Sigmoid colon (tissue), 7 donors: ENCODE measurements at places on chromosomes 5 and 9. TPM values are rescaled to one million over a fixed set of nuclear protein-coding genes. Genes with fewer than 3 reads are reported as not detected.

DNA sequence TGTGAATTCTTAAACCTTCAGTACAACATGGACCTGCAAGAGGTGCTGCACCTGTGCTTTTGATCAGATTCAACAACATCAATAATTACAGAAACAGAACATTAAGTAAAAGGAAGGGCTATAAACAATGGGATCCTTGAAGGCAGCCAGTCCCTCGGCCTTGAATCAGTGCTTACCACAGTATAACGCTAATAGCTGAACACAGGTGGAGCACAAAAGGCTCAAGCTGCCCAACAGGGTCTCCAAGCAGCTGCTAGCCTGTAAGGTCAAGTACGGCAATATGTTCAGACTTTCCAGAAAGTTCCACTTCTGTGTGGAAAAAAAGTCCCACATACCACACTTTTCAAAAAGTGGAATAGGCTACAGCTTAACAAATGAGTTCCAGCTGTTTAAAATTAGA, 61.9 kb upstream of the ITGA1 start:
- no peak for DNase-seq
- no peak overlapping the region for H3K4me3 ChIP-seq
- H3K36me3 ChIP-seq = no peaks in the 10 kb centered on the region
- no peaks in the 10 kb centered on the region for H3K4me1 ChIP-seq

GRCh38 chr5:175657593-175658271, at the start of gene HRH2:
TSS of gene HRH2 (plus strand) at chr5:175658071. CDS start at chr5:175683234, 25,163 bp downstream.
- peaks cover 10% of the 10 kb centered on the region for H3K27me3 ChIP-seq
- H3K4me1 ChIP-seq = peaks cover 9% of the 10 kb centered on the region

DNA sequence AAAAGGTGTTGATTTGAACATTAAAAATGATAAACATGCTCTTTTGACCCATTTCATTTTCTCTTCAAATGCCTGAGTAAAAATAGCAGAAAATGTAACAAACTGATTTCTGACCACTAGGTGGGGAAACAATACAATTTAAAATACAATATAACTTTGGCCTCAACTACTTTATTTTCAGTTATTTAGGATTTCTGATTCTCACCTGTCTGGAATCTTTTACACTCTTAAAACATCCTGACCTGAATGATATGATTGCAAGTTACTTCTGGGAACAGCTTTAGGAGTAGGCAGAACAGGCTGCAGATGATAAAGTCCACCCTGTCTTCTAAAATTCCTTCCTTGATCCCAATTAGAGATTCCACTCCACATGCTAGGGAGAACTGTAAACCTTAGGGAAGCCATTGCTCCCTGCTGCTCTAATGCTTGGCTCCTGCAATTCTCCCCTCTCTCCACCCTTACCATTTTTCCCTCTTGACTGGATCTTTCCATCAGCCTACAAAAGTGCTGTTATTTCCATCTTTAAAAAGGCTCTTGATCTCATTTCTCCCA, 70.3 kb downstream of the FYB1 start:
- no peaks in the 10 kb centered on the region for H3K36me3 ChIP-seq
- no peak overlapping the region for H3K27ac ChIP-seq
- DNase-seq = no peak
- H3K4me3 ChIP-seq = no peak overlapping the region
- H3K4me1 ChIP-seq = no peaks in the 10 kb centered on the region
- H3K27me3 ChIP-seq = no peaks in the 10 kb centered on the region

GRCh38 chr9:98637381-98637780, 71.4 kb downstream of the GABBR2 start:
- H3K4me1 ChIP-seq = no peaks in the 10 kb centered on the region
- no peak overlapping the region for H3K27ac ChIP-seq
- H3K4me3 ChIP-seq = no peak overlapping the region
- H3K27me3 ChIP-seq = peaks cover 2% of the 10 kb centered on the region
- no peak for DNase-seq

GRCh38 chr9:36398745-36399144, 1.3 kb downstream of the RNF38 start:
- no peak for DNase-seq
- no peak overlapping the region for H3K4me3 ChIP-seq
- H3K27me3 ChIP-seq = no peaks in the 10 kb centered on the region
- peak overlapping the region; percentile 97 for H3K27ac ChIP-seq
- H3K36me3 ChIP-seq = no peaks in the 10 kb centered on the region
- H3K4me1 ChIP-seq = peaks cover 17% of the 10 kb centered on the region

DNA sequence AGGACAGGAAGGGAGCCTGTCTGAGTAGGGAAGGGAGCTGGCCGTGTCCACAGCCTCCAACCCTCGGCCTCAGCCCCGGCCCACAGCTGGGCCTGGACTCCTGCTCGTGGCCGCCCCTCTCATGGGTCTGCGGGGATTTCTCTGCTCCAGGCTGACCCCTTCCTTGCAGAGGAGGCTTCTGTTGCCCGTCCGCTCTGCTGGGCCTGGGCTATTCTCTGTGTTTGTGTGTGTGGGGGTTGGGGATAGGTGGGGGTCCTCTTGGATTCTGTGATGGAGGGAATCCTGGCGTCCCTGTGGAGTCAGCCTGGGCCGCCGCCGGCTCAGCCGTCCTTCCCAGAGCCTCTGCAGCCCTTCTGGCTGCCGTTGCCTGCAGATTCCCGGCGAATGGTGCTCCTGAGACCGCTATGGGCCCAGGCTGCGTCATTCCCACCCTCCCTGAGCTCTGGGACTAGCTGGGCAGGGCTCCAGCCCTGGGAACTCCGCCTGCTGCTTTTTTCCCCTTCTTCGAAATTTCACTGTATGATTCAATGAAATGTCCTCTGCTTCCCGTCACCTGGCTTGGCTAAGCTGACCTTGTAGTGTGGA, 64.2 kb downstream of the FGF18 start:
- peak overlapping the region; percentile 41 for H3K27ac ChIP-seq
- peaks cover 12% of the 10 kb centered on the region for H3K4me1 ChIP-seq
- H3K36me3 ChIP-seq = no peaks in the 10 kb centered on the region
- DNase-seq = peak; percentile 94
- no peaks in the 10 kb centered on the region for H3K27me3 ChIP-seq

GRCh38 chr9:96136992-96137670, 164.8 kb downstream of the HSD17B3 start:
- H3K27me3 ChIP-seq = no peaks in the 10 kb centered on the region
- H3K4me1 ChIP-seq = peaks cover 57% of the 10 kb centered on the region
- DNase-seq = peak; percentile 87
- H3K4me3 ChIP-seq = peak overlapping the region; percentile 32
- H3K27ac ChIP-seq = peak overlapping the region; percentile 81
- no peaks in the 10 kb centered on the region for H3K36me3 ChIP-seq

DNA sequence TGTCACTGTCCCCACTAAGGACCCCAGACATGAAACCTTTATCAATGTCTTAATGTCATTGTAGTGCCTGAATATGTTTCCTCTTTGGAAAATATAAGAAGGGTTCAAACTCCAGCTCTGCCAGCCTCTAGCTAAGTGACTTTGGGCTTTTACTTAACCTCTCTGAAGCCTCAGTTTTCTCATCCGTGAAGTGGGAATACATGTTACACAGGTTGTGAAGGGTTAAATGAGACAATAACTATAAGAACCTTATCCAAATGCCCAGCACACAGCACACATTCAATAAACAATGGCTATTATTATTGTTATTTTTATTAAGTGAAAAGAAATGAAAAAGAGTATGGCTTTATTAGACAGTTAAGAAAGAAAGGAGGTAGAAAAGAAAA, 15.7 kb upstream of the IGFBPL1 start:
- DNase-seq = no peak
- no peaks in the 10 kb centered on the region for H3K27me3 ChIP-seq
- no peaks in the 10 kb centered on the region for H3K4me1 ChIP-seq
- no peaks in the 10 kb centered on the region for H3K36me3 ChIP-seq
- H3K27ac ChIP-seq = no peak overlapping the region

DNA sequence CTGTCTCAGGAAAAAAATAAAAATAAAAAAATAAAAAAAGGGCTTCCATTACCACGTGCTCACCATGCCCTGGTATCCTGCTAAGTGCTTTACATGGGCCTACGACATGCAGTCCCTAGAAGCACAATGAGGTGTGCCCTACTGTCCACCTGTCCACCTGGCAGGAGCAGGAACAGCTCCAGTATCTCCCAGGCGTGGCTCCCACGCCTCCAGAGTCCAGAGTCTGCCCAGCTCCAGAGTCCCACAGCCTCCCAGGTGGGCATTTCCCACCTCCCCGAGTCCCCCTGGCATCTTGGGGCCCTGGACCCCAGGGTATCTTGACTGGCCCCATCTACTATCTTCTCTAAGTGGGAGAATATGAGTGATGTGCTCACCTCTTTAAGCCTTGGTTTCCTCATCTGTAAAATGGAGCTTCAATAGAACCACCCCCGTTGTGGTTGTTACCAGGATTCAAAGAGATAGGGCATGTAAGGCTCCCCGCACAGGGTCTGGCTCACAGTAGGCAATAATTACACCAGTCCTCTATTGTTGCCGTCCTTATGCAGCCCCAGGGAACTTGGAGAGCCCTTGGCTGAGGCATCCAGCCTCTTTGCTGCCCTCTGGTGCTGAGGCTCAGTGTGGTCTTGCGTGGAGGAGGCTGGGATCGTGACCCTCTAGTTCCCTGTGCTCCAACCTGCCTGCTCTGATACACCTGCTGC, 8.9 kb downstream of the CXCL14 start:
- H3K27me3 ChIP-seq = no peaks in the 10 kb centered on the region
- H3K4me1 ChIP-seq = no peaks in the 10 kb centered on the region
- DNase-seq = no peak
- H3K27ac ChIP-seq = no peak overlapping the region
- H3K36me3 ChIP-seq = no peaks in the 10 kb centered on the region
- H3K4me3 ChIP-seq = no peak overlapping the region

DNA sequence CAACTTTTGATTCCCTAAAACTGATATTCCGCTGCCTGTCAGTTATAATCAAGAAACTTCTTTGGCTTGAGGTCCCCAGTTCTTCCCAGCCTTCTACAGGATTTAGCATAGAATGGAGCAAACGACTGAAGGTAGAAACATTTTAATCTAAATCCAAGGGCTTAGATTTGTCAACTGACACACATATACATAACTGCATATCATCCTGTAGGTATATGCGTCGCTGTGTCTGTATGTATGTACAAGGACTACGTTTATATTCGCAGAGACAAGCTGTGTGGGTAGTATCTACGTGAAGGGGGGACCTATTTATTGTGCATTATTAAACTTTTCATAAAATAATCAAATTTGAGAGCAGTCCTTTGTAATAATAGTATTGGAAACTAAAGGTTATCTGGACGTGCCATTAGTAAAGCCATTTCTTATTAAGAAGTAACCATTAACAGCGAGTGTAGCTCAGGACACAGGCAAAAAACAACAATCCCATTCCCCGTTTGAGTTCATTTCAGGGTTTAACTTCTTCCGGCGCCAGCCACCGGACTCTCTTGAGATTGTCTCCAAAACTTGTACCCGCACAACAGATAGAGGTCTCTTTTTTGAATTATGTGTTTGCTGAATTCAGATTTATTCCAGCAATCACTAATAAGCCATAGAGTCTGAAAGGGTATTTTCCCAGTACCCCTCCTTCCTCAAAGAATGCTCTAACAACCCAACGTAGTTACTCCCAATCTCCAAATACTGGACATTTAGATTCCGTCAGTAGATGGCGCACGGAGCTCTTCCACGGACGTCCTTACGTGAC, 2.1 kb upstream of the MLLT3 start:
- peaks cover 19% of the 10 kb centered on the region for H3K4me1 ChIP-seq
- H3K27ac ChIP-seq = peak overlapping the region; percentile 95
- peak; percentile 74 for DNase-seq
- no peak overlapping the region for H3K4me3 ChIP-seq

- no peaks in the 10 kb centered on the region for H3K4me1 ChIP-seq
- no peak overlapping the region for H3K27ac ChIP-seq
- H3K4me3 ChIP-seq = no peak overlapping the region
Observed at GRCh38 chr5:164433106-164433870, 927.9 kb downstream of the MAT2B start.

DNA sequence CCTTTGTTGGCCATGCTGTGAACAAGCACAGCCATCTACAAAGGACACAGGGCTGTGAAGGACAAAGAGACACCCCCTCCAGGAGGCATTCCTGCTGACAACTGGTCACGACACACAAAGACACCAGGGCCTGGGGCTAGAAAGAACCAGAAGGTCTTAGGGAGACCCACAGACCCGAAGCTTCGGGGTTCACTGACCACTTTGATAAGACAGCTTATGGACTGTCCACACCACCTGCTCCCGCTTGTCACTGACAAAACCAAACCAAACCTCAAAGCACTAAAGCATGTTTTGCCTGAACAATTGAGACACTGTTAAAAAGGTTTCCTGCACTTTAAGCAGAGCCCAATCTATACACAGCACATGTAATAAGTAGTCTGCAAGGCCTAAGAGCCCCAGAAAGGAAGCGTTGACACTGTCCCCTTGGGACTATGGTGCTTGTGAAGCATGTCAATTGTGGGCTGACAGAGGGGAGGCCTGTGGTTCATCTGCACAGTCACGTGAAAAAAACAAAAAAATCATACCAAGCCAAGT, 185.0 kb downstream of the GAPVD1 start:
- H3K4me1 ChIP-seq = no peaks in the 10 kb centered on the region
- H3K4me3 ChIP-seq = no peak overlapping the region
- H3K36me3 ChIP-seq = no peaks in the 10 kb centered on the region
- no peaks in the 10 kb centered on the region for H3K27me3 ChIP-seq

DNA sequence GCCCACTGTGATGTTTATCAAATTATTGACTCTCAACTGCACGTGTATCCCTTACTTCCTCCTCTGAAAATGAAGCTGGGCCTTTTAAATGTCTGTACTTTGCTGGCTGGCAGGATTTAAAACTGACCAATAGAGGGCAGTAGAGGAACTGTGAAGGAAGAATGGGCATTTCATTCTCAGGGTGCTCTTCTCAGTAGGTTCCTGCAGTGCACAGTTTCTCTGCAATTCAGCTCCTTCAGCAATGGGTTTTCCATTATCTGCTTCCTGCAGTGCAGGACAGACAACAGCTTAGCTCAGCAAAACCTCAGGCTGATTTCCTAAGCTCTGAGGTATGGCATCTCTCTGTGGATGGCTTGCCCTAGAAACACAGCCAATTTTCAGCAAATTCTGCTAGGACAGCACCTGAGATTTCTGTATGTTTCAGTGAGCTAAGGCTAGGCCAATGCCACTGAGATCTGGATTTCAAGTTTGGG, 298.4 kb upstream of the PRDM9 start:
- H3K27me3 ChIP-seq = no peaks in the 10 kb centered on the region
- H3K36me3 ChIP-seq = no peaks in the 10 kb centered on the region
- no peak overlapping the region for H3K4me3 ChIP-seq
- no peaks in the 10 kb centered on the region for H3K4me1 ChIP-seq

GRCh38 chr5:91343916-91344315, 39.2 kb downstream of the ARRDC3 start:
- DNase-seq = no peak
- H3K27ac ChIP-seq = no peak overlapping the region
- no peaks in the 10 kb centered on the region for H3K36me3 ChIP-seq
- H3K27me3 ChIP-seq = no peaks in the 10 kb centered on the region
- H3K4me3 ChIP-seq = no peak overlapping the region

Gene TAF1L
- polyA plus RNA-seq = not detected

Gene SHISAL2B
- not detected for polyA plus RNA-seq

Gene PCDHGB1
- polyA plus RNA-seq = not detected

Gene CTXN3
- polyA plus RNA-seq = not detected

Gene OR1J2
- polyA plus RNA-seq = not detected

Gene SHROOM1
- 25.1 TPM for polyA plus RNA-seq
